Caco-2 (cell line): ENCODE measurements at places on chromosomes 1 and 21.
A peak's percentile ranks its signal among the peaks of the same experiment; 100 is the strongest.

GRCh38 chr1:64526312-64526711, 56.4 kb downstream of the CACHD1 start:
- no peaks in the 10 kb centered on the region for H3K27me3 ChIP-seq
- no peak for DNase-seq
- H3K36me3 ChIP-seq, result no peaks in the 10 kb centered on the region
- H3K27ac ChIP-seq, result no peak overlapping the region
- no peak overlapping the region for H3K4me3 ChIP-seq

DNA sequence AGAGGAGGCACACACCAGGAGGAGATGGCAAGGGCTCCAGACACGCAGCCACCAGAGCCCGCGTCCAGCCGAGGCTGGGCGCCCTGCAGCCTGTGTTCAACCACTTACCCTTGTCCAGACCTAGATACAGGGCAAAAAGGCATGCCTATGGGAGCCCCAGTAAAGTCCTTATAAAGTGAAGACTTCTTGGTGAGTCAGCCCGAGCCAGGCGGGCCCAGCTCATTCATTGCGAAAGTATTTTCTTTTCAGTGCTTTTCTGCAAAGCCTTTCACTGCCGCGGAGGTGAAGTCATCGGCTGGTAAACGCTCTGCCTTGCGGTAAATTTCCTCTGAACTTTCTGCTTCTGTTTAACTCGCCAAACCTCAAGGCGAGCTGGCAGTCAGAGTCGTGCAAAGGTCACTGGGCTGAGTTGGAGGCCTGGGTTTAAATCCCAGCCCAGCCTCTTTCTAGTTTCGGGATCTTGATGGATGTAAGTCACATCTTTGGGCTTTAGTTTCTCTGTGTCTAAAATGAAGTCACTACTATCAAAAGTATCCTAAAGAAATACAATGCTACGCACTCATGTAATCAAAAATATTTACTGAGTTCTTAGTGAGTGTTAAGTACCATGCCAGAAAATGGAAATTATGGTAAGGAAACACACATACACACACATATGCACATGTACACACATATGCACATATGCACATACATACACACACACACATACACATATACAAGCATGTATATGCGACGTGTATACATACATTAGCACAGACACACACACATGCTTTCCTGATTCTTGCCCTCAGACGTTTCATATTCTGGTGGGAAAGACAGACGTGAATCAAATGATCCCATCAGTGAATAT, 54.7 kb upstream of the IFFO2 start:
- H3K4me3 ChIP-seq, result no peak overlapping the region; the same call in 1 of the 2 replicates
- no peaks in the 10 kb centered on the region for H3K27me3 ChIP-seq
- peak overlapping the region; percentile 93 for H3K27ac ChIP-seq
- peaks cover 79% of the 10 kb centered on the region for H3K4me1 ChIP-seq
- no peaks in the 10 kb centered on the region for H3K36me3 ChIP-seq
- peak; percentile 90 for DNase-seq

DNA sequence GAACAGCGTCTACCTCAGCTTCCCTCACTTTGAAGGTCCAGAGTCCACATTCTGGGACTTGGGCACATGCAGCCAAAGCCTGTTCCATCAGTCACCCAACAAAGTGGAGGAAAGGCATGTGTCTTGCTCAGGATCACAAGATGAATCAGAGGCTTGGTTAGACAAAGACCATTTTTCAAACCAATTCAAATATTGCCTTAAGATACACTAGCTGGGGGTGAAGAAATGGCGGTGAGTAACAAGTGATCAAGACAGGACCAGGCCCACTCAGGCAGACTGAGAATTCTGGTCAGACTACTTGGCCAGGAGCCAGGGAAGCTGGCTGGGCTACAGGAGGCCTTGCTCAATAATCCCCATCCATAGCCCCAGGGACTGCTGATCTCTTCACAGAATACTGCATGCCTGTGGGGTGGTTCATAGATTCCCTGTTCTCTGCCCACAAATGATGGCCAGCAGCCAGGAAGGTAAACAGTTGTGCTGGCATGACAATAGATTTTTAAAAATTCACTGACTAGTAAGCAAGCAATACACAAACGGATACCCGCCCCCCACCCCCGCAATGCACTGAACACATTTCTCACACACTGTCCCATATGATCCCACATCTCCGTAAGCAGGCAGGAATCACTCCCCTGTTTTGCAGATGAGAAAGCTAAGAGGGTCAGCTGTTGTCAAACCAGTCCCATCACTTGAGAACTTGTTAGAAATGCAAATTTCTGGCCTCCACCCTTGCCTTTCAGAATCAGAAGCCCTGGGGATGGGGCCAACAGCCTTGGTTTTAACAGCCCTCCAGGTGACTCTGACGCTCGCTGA, 27.2 kb downstream of the ERI3 start:
- H3K4me1 ChIP-seq, result peaks cover 13% of the 10 kb centered on the region
- H3K36me3 ChIP-seq, result no peaks in the 10 kb centered on the region
- H3K4me3 ChIP-seq, result no peak overlapping the region
- no peak overlapping the region for H3K27ac ChIP-seq
- DNase-seq, result peak; percentile 81

GRCh38 chr1:172140072-172140471, 280.4 kb upstream of the C1orf105 start:
- H3K4me1 ChIP-seq, result no peaks in the 10 kb centered on the region
- DNase-seq, result no peak
- H3K36me3 ChIP-seq, result no peaks in the 10 kb centered on the region
- no peak overlapping the region for H3K27ac ChIP-seq
- no peaks in the 10 kb centered on the region for H3K27me3 ChIP-seq

- no peak for DNase-seq
- no peaks in the 10 kb centered on the region for H3K27me3 ChIP-seq
- H3K36me3 ChIP-seq, result no peaks in the 10 kb centered on the region
- H3K27ac ChIP-seq, result no peak overlapping the region
Measured at GRCh38 chr1:4755864-4756504, 101.6 kb downstream of the AJAP1 start.

DNA sequence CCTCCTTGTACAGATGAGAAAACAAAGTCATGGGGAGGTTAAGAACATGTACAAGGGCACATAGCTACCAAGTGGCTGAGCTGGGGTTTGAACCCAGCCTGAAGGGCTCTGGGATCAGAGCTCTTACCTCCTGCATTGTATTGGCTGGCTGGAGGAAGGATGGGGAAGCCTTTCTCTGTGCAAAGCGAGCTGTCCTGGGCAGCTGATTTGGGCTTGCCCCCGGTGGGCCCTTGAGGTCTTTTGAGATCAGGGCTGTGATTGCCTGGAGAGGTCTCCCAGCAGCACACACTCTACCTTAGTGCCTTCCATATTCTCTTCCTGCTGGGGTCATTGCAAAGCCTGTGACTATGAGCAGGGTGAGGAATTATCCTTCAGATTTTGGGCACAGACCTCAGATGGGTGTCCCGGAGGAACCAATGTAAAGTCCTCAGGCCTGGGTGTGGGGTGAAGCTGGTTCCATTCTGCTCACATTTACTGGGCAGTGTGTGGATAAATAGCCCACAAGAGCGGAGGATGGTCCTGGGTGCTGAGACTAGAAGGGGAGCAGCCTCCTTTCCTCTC, 53.3 kb upstream of the EPS8L3 start:
- H3K4me1 ChIP-seq, result no peaks in the 10 kb centered on the region
- no peak overlapping the region for H3K4me3 ChIP-seq
- no peaks in the 10 kb centered on the region for H3K36me3 ChIP-seq

DNA sequence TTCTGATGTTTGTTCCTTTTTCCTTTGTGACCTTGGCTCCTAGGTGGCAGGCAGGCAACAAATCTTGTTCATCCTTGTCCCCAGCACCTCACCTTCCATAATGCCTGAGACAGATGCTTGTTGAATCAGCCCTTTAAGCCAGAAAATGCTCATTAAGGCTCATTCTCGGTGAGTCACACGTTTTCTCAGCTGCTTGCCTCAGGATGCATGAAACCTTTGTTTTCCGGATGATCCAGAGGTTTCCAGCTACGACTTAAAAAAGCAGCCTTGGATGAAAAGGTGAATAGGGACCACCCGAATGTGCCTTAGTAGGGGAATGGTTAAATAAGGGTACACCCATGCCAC, 4.6 kb upstream of the ATP13A2 start:
- no peaks in the 10 kb centered on the region for H3K27me3 ChIP-seq
- no peak overlapping the region for H3K4me3 ChIP-seq
- H3K4me1 ChIP-seq, result peaks cover 23% of the 10 kb centered on the region
- H3K27ac ChIP-seq, result peak overlapping the region; percentile 84

GRCh38 chr1:181043025-181043888, 9.5 kb downstream of the MR1 start:
- no peaks in the 10 kb centered on the region for H3K27me3 ChIP-seq
- peak; percentile 64 for DNase-seq
- H3K36me3 ChIP-seq, result no peaks in the 10 kb centered on the region
- peak overlapping the region; percentile 79 for H3K27ac ChIP-seq
- H3K4me1 ChIP-seq, result peaks cover 26% of the 10 kb centered on the region

GRCh38 chr1:160460214-160460642, 59.9 kb downstream of the VANGL2 start:
- H3K27ac ChIP-seq, result no peak overlapping the region
- no peaks in the 10 kb centered on the region for H3K4me1 ChIP-seq
- no peaks in the 10 kb centered on the region; the same call in 1 of the 2 replicates for H3K27me3 ChIP-seq
- H3K36me3 ChIP-seq, result no peaks in the 10 kb centered on the region
- no peak for DNase-seq
- no peak overlapping the region for H3K4me3 ChIP-seq

GRCh38 chr1:44855742-44856141, 12.7 kb upstream of the PTCH2 start:
- no peak for DNase-seq
- no peaks in the 10 kb centered on the region for H3K4me1 ChIP-seq
- H3K4me3 ChIP-seq, result no peak overlapping the region
- no peaks in the 10 kb centered on the region for H3K27me3 ChIP-seq
- H3K27ac ChIP-seq, result no peak overlapping the region
- no peaks in the 10 kb centered on the region for H3K36me3 ChIP-seq

- no peaks in the 10 kb centered on the region for H3K4me1 ChIP-seq
- no peak overlapping the region for H3K4me3 ChIP-seq
- H3K27ac ChIP-seq, result no peak overlapping the region
- H3K36me3 ChIP-seq, result no peaks in the 10 kb centered on the region
Measured at GRCh38 chr1:103779932-103780331, 30.2 kb downstream of the AMY1C start.

DNA sequence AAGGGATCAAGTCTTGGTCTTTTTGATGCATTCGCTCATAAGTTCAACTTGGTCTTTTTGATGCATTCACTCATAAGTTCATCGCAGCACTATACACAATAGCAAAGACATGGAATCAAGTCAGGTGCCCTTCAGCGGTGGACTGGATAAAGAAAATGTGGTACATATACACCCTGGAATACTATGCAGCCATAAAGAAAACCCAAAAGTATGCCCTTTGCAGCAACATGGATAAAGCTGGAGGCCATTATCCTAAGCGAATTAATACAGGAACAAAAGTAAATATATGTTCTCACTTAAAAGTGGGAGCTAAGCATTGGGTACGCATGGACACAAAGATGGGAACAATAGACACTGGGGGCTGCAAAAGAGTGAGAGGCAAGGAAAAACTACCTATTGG, 29.8 kb upstream of the FOXE3 start:
- H3K27ac ChIP-seq, result peak overlapping the region; percentile 33
- no peak for DNase-seq

DNA sequence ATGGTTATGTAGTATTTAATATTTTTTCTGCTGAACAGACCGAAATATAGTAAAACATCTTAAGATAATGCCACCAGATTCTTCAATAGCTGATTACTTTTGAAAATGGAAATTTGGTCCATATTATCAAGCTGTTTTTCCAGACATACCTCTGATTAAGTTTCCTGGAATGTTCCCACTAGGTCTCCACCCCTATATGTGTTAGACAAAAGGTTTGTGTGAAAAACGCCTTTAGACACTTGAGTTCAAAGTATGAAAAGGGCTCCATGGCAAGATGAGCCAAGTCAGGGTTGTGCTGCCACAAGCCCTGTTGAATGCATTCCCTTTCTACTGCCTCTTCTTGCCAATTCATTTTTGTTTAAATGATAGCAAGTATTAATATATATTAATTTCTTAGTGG, 52.7 kb downstream of the ZBTB17 start:
- H3K4me3 ChIP-seq, result no peak overlapping the region
- DNase-seq, result no peak
- no peak overlapping the region for H3K27ac ChIP-seq
- H3K27me3 ChIP-seq, result no peaks in the 10 kb centered on the region
- no peaks in the 10 kb centered on the region; the same call in 1 of the 2 replicates for H3K36me3 ChIP-seq

DNA sequence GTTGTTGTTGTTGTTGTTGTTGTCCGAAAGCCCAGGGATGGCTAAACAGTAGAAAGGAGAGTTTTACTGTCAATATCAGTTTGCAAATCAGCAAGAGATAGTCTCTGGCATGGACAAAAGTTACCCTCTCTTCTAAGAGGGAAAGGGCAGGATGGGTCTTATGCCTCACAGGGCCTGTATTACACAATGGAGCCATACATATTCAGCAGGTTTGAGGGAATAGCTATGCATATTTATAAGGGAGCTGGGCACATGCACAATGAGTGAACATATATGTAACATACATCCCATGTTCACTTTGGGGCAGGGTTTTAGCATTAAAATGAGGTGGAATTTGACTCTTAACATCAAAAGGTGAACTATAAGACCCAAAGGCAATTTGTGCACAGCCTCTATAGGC, 84.4 kb upstream of the PGBD5 start:
- no peaks in the 10 kb centered on the region for H3K36me3 ChIP-seq
- no peak overlapping the region for H3K4me3 ChIP-seq
- H3K27ac ChIP-seq, result no peak overlapping the region
- DNase-seq, result no peak
- no peaks in the 10 kb centered on the region for H3K27me3 ChIP-seq
- no peaks in the 10 kb centered on the region for H3K4me1 ChIP-seq

- H3K27ac ChIP-seq, result no peak overlapping the region
- DNase-seq, result no peak
- no peaks in the 10 kb centered on the region for H3K36me3 ChIP-seq
- no peaks in the 10 kb centered on the region for H3K4me1 ChIP-seq
Measured at GRCh38 chr1:4529446-4530165, 124.8 kb upstream of the AJAP1 start.

DNA sequence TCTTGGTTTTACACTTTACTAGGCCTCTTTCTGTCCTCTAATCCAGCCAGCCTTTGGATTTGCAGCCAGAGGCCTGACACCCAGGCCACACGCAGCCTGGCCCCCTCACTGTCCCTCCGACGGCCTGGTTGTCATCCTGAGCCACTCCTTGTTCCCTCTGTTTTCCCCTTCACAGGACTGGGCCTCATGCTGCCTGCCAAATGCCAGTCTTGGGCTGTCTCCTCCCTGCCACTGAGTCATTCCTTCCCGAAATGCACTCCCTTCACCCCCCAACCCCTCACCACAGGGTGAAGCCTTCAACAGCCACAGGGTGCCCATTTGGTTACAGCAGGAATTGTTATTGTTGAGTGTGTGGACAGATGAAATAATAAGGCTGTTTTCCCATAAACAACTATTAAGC, 21.3 kb downstream of the ACOT11 start:
- H3K27me3 ChIP-seq, result no peaks in the 10 kb centered on the region
- no peak overlapping the region for H3K4me3 ChIP-seq
- H3K27ac ChIP-seq, result no peak overlapping the region
- DNase-seq, result no peak
- H3K36me3 ChIP-seq, result no peaks in the 10 kb centered on the region
- H3K4me1 ChIP-seq, result peaks cover 14% of the 10 kb centered on the region

DNA sequence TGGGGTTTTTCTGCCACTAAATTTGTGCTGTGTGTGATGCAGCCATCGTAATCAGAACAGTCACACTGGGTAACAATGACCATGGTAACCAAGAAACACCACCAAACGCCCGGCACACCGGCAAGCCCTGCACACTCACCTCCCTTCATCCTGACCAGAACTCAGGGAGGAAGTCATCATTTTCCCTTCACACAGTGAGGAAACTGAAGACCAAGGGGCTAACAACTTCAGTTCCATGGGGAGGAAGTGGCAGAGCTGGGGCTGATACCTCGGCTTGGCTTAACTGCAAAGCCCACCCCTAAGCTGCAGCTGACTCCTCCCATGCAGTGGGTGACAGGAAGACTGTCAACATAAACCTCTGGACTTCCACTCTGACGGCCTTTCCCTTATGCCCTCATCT, 69.3 kb upstream of the BCAR3 start:
- no peaks in the 10 kb centered on the region for H3K27me3 ChIP-seq
- DNase-seq, result no peak
- H3K36me3 ChIP-seq, result no peaks in the 10 kb centered on the region
- H3K27ac ChIP-seq, result no peak overlapping the region
